CD4-positive, alpha-beta T cell treated with Interleukin-2 at 100 ng/mL for 4 hours (primary cell): ENCODE measurements at places on chromosomes 4 and X.
A peak's percentile ranks its signal among the peaks of the same experiment; 100 is the strongest.

GRCh38 chr4:186204103-186204559 is 12.8 kb downstream of the CYP4V2 start:
- DNase-seq: no peak

- DNase-seq: no peak
These were observed 104.3 kb upstream of the STK26 start for GRCh38 chrX:131918839-131919238.

- DNase-seq: peak; percentile 43
These were observed 18.3 kb downstream of the G3BP2 start for GRCh38 chr4:75654905-75655304.

- no peak for DNase-seq
These were observed 77.5 kb downstream of the IL15 start for GRCh38 chr4:141713771-141714445.

- DNase-seq: no peak
These were observed 1.2 kb upstream of the PDS5A start for GRCh38 chr4:39978904-39979303.

GRCh38 chr4:147327322-147327721 is 153.6 kb upstream of the EDNRA start:
- DNase-seq: no peak

DNA sequence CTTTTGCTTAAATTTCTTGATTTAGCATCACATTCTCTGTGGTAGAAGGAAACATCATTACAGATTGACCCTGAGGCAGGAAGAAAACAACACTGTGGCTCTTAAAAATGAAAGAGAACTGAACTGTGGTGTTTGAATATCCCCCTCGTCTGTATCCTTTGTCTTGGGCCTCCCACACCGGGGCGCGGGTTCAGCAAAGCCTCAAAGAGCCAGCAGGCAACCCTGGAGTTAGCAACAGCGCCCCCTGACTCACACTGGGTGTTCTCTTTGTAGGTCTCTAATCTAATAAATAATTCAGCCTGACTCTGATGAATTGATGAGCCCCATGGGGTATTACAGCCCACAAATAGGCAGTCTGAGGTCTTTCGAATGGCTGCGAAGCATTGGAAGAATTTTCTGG is 46.1 kb upstream of the CTSO start:
- DNase-seq: no peak

DNA sequence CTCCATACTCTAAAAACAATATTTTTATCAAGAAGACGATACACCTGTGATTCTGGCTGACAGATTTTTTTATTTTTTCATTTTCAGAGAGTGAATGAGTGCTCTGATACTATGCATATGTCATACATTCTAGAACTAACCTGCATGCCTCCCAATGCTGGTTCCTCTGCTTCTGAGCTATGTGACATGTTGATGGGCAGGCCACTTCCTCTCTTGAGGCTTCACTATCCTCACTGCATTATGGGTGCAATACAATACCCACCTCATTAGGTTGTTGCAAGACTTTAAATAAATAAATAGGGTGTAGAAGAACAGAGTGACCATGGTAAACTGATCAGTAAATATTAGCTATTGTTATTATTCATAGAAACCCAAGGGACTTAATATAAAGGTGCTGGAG is 408.3 kb downstream of the HNRNPD start:
- no peak for DNase-seq

DNA sequence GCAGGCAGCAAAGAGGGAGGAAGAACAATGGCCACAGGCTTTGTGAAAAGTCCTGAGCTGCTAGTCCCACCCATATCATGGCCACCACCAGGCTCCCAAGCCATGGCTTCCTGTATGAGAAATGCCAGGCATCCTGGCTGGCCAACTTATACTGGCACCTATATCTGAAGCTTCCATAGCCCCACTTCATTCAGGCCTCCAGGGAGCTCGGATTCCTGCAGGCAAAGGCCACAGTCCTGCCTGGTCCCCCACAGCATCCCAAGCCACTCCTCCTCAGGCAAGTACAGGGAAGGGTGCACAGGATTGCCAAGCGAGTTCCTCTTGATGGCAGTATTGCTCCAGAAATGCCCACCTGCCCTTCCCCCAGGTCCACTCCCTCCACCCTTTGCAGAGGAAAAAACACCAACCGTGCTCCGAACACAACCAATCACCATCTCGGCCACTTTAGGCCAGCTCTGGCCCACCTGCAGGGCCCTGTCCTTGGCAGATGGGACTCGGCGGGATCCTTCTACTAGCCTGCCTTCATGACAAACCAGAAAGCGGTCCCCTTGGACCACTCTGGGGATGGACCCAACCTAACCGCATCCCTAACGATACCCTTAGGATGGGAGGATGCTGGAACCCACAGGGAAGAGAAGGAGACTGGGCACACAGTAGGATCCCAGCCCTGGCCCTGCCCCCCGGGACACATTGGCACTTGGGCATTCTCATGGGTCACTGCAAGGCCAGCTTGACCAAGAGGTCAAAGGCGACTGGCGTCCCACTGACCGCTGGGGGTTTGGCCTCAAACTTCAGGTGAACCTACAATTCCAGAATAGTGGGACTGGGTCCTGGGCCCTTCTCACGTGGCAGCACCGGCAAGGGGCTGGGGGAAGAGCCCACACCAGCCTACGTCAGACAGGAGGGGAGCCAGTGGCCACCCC is 220.4 kb upstream of the AGTR2 start:
- DNase-seq: no peak

GRCh38 chr4:43607827-43608461 is 715.4 kb downstream of the GRXCR1 start:
- no peak for DNase-seq

DNA sequence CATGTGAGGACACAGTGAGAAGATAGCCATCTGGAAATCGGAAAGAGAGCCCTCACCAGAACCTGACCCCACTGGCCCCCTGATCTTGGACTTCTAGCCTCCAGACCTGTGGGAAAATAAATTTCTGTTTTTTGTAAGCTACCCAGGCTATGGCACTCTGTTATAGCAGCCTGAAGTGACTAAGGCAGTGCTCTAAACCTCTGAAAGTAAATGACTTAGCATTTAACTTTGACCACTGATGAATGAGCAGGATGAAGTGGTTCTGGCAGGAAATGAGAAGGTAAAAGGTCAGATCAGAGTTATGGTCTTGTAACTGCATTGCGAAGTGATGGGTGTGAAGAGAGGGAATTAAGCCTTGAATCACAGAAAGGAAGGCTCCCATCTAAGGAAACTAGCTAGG is 17.0 kb downstream of the GPAT3 start:
- DNase-seq: no peak

- DNase-seq: no peak
These were observed 47.6 kb downstream of the GRK4 start for GRCh38 chr4:3010998-3011397.

- DNase-seq: no peak
These were observed 13.7 kb upstream of the HTRA3 start for GRCh38 chr4:8255698-8256441.

- DNase-seq: no peak
These were observed 69.9 kb upstream of the ELOVL6 start for GRCh38 chr4:110268352-110268751.

DNA sequence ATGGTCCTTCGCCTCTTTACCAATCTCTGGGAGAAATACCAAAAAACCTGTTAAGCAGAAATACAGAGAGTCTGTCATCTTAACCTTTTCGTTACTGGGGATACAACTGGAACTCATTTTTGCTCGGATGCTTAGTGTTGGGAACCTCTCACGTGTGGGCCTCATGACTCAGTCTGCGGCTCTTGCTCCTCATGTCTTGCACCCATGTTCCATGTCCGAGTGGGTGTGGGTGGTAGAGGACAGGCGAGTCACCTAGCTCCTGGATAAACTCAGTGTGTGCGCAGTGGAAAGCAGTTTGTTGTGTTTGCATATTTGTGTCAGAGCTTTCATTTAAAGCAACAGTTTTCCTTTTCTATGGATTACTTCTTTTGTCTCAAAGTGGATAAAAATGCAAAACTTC is 70.6 kb downstream of the TNIP2 start:
- DNase-seq: no peak

DNA sequence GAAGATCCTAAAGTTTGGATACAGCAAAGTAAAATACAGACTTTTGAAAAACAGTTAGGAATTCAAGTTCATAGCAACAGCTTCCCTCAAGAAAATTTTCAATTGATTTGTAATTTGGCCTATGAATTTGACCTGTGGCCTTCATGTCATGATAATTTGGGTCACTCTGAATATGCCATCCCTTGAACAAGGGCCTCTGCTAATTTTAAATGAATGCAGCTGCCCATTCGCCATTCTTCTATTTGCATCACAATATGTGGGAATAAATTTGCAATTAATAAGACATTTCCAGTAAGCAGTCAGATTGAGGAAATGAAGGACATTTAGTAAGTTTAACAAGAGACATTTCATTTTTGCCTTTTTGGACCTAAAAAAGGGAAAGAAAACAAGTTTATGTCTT is 1.9 kb upstream of the REST start:
- no peak for DNase-seq

DNA sequence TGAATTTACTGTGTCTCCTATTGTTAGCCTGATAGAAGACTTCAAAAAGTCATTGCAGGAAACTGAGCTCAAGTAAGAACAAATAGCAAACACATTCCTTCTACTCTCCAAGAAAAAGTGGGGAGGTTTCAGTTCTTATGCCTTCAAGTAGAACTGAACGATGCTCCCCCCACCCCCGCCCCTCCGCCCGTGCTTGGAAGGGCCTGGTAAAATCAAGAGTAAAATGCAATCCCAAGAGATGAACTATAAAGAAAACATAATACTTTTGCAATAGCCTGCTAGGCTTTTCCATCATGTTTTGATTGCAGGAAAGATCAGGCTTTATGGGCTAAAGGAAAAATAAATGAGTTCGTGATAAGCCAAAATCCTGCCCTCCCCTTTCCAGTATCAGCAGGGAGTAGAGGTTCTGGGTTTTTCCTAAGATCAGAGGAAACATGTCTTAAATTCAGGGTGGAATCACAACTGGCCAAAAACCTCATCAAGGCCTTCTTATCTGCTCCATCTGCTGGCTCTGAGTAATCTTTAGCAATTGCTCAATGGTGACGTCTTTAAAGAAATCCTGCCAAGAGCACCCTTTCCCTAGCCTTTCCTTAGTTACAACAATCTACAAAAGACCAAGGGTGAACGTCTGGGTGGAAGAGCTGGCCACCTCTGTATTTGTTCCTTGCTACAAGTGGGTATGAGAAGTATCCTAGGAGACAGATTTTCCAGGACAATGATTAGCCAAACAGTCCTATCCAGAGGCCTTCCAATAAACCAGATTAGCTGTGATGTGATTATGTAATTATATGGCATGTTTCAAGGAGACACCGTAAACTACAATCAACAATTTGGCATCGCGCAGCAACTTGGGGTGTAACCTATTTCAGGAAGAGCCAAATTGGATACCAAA is 66.3 kb upstream of the FAM9C start:
- DNase-seq: no peak

DNA sequence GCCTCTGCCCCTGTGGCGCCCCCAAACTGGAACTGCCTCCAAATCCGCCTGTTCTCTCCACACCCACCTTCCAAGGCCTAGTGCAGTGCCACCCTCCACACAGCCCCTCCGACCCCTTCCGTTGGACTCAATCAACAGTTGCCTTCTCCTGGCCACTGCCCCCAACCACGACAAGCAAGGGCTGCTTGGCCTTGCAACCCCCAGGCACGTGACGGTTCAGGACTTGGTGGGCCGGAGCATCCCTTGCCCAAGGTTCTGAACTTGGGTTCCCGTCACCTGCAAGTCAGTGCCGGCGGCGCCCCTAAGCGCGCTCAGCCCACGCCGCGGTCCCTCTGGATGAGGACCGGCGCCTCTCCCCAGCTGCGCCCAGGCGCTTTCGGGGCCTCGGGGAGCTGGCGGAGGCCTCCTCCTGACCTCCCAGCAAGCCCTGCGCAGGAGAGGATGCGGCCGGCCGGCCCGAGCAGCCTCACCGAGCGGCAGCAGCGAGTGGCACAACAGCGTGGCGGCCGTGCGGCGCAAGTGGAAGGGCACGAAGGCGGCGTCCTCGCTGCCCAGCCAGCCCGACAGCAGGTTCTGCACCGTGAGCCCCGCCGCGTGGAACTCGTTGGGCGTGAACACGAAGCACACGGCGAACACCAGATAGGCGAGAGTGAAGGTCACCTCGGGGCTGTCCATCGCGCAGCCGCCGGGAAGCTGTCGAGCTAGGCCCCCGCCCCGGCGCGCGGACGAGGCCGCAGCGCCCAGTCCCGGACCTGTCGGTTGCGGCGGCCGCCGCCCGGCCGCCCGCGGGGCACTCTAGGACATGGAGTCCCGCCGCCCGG is 750 bp downstream of the TMEM129 start:
- DNase-seq: peak; percentile 27

- no peak for DNase-seq
These were observed 5.4 kb downstream of the HTRA3 start for GRCh38 chr4:8274765-8275547.

DNA sequence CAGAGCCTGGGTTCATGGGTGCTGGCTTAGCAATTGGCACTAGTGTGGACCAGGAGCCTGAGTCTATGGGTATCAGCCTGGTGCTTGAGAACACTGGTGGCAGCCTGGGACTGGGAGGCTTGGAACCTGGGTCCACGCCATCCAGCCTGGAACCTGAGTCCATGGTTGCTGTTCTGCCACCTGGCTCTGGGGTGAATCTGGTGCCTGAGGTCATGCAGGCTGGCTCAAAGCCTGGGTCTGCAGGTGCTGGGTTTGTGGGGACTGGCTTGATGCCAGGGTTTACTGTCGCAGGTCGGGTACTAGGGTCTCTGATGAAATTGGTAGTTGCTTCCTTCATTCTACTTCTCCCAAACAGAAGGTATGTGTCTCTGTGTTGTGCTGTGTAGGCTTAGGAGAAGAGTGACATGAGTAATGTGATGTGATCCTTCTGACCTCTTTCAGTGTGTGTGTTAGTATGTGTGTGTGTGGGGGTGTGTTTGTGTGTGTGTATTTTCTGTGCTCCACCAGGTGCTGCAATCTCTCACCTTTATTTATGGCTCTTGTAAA is 517.0 kb upstream of the EPHA5 start:
- no peak for DNase-seq

DNA sequence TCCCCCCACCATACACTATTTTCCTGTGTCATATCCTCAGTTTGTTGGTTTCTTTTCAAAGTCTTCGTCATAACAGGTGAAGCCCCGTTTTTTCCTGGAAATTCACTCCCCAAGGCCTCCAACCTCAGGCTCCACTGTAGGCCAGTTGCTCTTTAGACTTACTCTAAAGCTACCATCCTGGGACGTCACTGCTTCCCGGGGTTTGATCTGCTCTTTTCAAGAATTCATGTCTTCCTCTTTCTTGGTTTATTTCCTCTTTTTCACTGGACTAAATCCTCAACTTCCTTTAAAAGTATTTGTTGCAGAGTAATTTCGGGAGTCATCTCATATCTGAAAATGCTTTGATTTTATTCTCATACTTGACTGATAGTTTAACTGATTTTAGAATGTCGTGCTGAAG is 6.5 kb upstream of the SERTM2 start:
- no peak for DNase-seq

DNA sequence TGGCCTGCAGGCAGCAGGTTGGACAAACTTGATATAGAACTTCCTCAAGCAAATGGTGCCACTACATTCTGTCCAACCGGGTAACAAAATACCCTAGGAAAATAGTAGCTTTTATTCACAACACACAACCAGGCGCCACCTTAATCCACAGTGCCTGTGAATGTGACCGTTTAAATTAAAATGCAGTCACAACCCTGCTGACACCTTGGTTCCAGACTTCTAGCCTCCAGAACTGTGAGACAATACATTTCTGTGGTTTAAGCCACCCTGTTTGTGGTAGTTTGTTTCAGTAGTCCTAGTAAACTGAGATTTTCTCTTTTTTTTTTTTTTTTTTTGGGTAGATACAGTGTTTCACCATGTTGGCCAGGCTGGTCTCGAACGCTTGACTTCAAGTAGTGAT is 575.8 kb downstream of the PACRGL start:
- no peak for DNase-seq

- no peak for DNase-seq
These were observed 72.5 kb downstream of the C4orf46 start for GRCh38 chr4:158599150-158599549.

GRCh38 chrX:119398587-119398973 is 556 bp upstream of the SLC25A43 start:
- DNase-seq: peak; percentile 0
